ENCODE measurements at places on chromosomes 16 and 17.

- no peak for DNase-seq
These were observed 17.6 kb downstream of the SLC13A5 start for GRCh38 chr17:6695565-6695964.

DNA sequence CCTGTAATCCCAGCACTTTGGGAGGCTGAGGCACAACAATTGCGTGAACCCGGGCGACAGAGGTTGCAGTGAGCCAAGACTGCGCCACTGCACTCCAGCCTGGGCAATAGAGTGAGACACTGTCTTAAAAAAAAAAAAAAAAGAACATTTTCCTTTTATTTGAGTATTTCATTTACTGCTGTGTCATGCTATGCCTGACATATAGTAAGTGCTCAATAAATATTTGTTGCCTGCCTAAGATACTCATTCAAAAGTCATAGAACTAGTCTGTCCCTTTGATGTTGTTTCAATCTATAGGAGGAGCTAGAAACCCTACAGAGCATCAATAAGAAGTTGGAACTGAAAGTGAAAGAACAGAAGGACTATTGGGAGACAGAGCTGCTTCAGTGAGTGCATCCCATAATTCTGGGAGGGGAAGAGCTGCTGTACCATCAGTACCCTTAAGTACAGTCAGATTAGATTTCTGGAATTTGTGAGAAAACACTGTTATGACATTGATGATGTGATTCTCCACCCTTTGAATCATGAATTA is 20.0 kb downstream of the CALCOCO2 start:
- no peak for DNase-seq

GRCh38 chr17:57536289-57536688 is 208.8 kb downstream of the CCDC182 start:
- no peak for DNase-seq

- DNase-seq: no peak
These were observed 3.2 kb downstream of the ARHGAP27 start for GRCh38 chr17:45429339-45430005.

DNA sequence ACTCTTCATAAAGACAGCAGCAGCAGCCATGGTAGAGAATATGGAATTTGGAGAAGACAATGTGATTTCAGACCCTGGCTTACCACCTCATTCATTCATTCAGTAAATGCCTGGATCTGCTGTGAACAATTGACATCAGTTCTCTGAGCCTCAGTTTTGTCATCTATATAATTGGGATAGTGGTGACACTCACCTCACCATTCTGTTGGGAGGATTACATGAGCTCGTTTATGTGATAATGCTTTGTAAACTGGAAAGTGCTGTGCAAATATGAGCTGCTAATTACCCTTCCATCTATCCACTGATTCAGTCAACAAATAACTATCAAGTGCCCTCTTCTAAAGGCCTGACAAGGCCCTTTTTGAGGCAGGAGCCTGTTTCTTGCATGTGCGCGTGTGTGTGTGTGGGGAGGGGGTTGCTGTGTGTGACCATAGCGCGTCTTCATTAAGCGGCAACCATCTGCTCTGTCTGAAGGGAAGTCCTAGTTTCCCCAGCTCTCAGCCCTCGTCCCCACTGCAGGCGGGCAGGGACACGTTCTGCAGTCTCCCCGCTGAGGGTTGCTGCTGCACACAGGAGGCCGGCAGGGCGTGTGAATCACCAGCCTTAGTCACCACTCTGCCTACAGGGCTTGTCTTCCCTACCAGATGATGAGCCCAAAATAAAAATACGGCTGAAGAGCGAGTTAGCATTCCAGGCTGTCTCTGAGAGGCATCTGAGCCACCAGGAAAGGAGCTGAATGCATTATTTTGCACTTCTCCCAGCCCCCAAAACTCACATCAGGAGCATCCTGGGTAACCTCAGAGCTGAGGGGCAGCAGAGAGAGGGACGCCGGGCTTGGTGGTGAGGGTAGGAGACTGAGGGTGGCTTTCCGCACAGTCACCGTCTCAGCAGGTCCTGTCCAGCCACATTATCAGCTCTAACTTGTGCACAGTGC is 19.9 kb downstream of the ARL4D start:
- no peak for DNase-seq

GRCh38 chr16:46673320-46674013 is 15.5 kb downstream of the VPS35 start:
- DNase-seq: peak; percentile 29

DNA sequence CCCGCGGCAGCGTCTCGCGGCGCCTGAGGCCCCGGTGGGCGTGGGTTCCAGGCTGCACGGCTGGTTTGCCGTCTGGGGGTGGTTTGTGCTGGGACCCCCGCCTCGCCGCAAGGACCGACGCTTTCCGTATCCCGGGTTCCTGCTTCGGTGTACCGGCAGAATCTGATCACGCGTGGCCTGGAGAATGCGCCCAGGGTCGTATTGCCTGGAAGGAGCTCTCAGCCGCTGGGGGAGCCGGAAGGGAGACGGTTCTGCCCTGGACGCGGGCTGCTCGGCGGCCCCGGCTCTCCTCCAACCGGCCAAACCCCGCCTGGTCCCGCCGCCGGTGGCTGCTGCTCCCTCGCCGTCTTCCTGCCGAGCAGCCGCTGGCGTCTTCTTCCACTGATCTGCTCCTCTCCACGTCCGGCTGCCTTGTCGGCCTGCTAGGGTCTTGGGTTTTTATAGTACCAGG is 39.8 kb downstream of the ZNF778 start:
- DNase-seq: no peak

DNA sequence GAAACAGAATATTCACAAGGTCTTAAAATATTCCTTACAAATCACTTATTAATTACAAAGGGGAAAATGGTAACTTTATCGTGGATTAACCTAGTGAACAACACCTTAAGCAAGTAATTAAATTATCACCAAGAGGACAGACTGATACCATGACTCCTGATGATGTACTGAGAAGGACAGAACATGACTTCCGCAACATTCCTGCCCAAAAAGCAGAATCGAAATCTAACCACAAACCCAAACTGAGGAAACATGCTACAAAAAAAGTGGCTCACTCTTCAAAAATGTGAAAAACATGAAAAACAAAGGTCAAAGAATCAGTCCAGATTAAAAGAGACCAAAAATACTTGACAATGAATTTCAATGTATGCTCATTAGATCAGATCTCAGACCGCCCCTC is 151.5 kb downstream of the AATF start:
- DNase-seq: no peak

GRCh38 chr16:62638324-62638911 is 602.2 kb upstream of the CDH8 start:
- no peak for DNase-seq

GRCh38 chr16:27498031-27498825 is 51.5 kb downstream of the GTF3C1 start:
- DNase-seq: no peak

DNA sequence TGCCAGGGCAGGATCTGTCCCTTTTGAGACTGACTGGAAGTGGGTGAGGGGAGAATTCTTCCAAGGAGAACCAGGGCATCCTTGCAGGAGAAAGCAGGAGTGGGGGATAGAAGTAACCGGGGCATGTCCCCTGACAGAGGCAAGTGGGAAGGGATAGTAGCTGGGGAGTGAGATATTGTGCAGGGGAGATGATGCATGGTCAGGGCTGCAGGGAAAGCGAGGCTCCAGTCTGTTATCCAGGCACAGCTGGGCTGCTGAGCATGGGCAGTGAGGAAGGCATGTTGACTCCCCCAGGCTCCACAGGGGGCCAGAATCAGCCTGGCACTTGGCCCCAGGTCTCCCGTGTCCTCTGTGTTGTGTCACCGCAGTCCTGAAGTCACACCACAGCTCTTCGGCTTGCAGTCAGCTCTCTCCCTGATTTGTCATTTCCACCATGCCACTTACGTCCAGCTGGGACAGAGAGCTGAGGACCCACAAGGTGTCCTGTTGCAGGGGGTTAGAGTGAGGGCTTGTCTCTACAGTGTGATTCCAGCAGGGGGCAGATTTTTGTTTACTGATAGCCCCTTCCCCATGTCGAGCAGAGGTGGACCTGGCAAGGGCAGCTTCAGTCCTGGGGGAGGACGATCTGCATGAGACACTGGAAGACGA is 40.9 kb downstream of the B9D1 start:
- DNase-seq: no peak

DNA sequence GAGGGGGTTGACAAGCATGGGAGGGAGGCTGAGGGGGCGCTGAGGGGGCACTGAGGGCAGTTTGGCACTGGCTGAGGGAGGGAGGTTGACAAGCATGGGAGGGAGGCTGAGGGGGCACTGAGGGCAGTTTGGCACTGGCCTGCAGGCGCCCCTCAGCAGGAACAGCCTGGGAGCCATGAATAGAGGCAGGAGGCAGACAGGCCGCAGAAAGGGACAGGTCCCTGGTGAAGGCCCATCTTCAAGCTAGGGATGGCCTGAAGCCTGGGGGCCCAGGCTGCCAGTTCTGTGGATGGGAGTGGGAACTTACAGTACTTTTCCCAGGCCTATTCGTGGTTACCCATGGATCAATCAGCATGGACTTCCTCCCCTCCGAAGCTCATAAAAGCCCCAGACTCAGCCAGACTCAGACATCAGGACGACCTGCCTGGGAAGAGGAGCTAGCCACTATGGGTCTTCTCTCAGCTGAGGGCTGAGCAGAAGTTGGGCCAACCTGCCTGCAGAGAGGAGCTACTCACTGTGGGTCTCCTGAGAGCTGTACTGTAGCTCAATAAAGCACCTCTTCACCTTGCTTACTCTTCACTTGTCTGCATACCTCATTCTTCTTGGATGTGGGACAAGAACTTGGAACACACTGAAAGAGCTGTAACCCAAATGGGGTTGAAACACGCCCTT is 72.8 kb upstream of the BRD7 start:
- DNase-seq: no peak

DNA sequence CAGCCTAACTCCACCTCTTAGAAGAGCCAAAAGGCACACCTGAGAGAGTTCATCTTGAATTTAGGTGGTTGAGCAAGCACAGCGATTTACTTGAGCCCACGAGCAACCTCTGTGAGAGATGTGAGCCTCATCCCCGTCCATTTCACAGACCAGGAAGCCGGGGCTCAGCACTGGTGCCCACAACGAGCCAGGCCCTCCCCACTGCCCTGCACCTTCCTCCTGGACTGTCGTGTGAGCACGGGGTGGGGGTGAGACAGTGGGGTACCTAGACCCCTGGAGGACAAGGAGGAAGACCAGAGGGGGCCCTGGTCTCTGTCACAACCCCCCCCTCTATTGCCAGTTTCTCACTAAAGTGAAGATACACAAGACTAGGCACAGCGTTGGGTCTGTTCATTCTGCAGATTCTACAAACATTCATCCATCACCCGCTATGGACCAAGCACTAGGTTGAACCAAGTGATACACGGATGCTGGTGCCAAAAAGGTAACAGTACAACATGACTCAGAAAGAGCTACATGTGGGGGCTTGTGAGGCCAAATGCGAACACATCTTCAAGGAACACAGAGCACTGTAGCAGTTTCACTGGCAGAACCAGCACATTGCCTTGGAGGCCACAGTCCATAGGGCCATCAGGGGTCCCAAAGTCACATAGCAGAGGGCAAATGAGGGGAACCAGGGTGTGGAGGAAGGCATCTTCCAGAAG is 231.9 kb downstream of the PARN start:
- DNase-seq: no peak

DNA sequence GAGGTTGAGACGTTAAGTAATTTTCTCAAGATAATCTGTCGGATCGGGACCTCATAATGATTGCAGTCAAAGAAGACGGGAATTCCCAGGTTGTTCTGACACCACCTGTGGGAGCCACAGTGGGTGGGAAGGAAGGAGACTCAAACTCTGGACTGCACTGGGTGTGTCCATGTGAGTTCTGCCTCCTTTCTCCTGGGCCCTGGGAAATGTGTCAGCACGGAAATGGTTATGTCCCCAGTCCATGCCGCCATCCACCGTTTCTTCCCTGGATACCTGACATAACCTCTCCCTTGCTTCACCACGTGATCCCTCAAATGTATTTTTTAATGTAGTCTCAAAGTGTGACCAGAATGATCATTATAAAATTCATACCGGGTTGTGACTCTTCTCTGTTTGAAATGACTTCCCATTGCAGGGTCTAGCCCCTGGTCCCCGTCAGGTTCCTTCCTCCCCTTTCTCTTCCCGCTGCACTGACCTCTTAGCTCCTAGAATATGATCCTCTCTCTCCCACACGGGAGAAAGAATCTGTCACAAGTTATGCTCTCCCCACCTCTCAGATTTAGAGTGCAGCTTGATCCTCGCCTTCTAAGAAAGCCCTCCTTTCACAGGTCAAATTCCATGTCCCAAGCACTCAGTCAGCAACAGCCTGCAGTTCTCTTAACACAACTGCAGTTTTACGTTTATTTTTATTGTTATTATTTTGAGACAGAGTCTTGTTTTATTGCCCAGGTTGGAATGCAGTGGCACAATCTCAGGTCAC is 820.0 kb upstream of the EEF2KMT start:
- no peak for DNase-seq

DNA sequence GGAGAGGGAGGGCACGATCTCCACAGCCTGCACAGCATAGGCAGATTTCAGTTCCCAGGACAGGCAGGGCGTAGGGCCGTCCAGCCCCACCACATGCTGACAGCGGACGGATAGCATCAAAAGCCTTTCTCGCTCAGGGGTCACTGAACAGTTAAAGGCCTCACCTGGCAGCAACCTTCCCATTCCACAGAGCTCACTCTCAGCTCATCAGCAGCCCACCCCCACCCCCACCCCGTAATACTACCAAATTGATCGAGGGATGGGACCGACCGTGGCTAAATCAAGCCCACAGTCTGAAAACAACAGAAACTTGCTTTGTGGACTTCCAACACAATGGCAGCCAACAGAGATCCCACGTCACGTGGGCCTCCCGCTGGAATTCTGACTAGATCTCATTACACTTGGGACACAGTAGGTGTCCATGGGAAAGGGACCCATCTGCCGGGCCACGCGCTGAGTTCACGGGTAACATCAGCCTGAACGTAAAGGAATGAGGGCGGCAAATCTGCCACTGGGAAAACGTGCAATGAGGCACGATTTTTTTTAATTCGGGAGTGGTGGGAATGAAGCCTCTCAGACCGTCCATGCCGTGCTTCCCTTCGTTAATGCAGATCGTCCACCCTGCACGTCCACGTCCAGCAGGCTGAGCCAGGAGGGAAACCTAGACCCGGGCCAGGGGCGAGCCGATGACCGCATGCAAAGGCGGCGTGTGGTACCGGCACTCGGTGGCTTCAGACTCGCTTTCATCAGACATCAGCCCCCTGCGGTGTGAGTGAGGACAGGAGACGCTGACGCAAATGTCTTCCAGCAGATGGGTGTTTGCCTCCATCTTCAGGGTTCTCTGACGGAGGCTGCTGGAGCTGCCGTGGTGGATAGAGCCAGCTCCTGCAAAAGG is 92.1 kb downstream of the TBC1D16 start:
- DNase-seq: no peak

GRCh38 chr16:82197540-82198240 is 27.7 kb upstream of the MPHOSPH6 start:
- no peak for DNase-seq

Data from stimulated activated CD4-positive, alpha-beta T cell treated with anti-CD3 and anti-CD28 coated beads, Interleukin-1b, Interleukin-23, amount 100 ng/mL, for 4 hours (primary cell).